ENCODE measurements at places on chromosomes 5 and 9.
A peak's percentile ranks its signal among the peaks of the same experiment; 100 is the strongest.

GRCh38 chr5:58544926-58545325, 37.9 kb upstream of the RAB3C start:
- no peak for DNase-seq

DNA sequence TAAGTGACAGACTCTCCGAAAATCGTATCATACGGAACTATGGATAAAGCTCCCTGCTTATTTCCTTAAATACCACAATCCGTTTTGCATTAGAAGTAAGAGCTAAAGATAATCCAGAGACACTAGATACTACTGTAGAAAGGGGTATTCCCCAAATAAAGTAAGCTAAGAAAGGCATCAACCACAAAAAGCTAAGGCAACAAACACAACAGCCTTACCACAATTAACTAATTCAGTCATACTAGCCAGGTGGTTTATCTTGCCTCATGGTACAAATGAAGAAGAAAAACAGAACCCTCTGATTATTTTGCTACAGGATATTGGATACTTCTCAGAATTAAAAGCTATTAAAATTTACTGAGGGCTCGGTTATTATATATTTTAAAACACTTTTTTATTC, 14.1 kb downstream of the ERP44 start:
- peak; percentile 15 for DNase-seq

DNA sequence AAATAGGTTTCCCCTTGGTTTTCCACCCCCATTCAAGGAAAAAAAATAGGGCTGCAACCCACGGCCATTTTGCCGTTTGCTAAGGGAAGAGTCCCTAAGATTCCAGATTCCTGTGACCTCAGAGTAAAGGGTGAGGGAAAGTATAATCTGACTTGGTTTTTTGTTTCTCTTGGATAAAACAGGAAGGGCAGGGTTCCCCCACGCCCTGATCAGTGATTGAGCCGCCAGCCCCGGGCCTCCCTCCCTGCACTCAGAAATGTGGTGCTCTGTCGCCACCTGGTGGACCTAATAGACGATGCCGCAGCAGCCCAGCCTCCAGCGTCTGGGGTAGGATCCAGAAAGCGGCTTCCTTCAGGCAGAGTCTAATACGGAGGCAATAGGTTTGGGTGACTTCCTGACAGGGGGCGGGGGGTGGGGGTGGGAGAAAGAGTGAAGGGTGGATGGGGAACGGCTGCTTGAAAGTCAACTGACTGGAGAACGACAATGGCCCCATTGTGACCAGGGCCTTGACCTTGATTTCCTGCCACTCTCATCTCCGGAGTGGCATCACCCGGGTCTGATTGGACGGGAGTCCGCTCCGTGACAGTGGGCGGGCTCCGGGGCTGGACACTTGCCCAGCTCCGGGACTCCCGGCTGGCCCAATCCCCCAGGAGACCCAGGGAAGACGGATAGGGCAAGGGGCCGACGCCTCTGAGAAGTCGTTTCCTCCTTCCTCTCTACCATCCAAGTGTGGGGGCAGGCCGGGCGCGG, 17.8 kb upstream of the CYSTM1 start:
- peak; percentile 63 for DNase-seq

GRCh38 chr5:57219386-57219785, 45.5 kb downstream of the GPBP1 start:
- DNase-seq, result no peak

GRCh38 chr5:126027652-126028051, 395.6 kb upstream of the GRAMD2B start:
- no peak for DNase-seq

- no peak for DNase-seq
These were observed 55.5 kb downstream of the MYO10 start for GRCh38 chr5:16880547-16880946.

DNA sequence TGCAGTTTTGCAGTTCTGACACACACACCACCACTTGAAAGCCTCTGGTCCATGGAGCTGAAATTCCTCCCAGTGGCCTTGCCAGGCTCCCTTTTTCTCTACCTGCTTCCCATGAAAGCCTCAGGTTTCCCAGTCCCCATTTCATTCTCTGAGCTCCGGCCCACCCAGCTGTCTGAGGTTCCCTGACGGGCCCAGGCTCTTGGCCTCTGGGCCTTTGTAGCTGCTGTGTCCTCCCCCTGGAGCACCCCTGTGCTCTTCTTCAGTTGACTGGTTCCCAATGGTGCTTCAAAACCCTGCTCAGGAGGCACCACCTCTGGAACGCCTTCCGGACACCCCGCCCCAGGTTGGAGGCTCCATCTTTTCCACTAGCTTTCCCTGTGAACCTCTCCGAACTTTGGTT, 155.9 kb upstream of the SHB start:
- DNase-seq, result no peak

DNA sequence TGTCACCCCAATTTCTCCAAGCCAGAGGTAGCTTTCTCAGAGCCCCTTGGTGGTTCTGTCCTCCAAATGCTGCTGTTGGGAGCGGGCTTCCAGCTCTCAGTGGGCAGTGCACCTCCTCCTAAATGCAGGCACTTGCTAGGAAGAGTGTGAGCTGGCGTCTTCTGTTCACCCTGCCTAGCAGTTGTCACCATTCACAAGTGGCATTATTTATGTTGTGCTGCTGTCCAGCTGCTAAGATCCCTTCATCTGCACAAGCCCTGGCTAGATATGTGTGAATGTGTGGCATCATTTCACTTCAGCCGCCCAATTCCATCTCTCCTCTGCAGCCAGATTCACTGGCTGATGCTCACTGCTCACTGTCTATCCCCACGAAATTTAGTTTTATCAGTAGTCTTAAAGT, 43.7 kb downstream of the SLC36A1 start:
- DNase-seq, result no peak

DNA sequence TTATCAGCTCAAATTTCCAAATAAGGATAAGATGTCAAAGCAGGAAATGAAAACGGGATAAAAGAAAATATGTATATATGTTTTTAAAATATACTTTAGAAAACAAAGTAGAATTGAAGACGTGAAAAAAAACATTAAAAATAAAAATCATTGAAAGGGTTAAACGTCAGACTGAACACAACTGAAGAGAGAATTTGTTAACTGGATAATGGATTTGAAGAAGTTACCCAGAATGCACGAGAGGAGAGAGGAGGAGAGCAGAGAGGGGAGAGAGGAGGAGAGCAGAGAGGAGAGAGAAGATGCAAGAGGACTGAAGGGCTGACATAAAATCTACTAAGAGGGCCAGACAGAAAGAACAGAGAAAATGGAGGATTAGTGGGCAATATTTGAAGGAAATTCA, 88.0 kb downstream of the CDKN2A start:
- no peak for DNase-seq
